ENCODE measurements at places on chromosomes 12 and 14.

DNA sequence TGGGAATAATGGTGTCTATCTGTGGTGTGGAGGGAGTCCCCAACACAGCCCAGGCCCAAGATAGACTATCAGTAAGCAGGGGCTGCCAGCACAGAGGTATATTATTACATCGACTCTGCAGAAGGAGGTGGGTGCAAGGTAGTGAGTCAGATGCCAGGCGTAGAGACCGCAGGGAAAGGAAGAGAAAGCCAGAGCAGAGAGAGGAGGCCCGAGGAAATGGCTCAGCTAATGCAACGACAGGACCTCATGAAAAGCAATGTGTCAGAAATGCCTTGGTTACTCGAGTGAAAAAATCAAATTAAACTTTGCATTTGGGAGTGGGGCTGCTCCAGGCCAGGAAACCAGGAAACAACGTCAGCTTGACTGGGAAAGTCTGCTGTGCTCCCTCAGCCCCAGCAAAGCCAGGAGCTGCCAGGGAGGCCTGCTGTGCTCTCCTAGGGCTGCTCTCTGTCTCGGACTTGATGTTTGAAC is 173.2 kb downstream of the SUDS3 start:
- no peak for DNase-seq

DNA sequence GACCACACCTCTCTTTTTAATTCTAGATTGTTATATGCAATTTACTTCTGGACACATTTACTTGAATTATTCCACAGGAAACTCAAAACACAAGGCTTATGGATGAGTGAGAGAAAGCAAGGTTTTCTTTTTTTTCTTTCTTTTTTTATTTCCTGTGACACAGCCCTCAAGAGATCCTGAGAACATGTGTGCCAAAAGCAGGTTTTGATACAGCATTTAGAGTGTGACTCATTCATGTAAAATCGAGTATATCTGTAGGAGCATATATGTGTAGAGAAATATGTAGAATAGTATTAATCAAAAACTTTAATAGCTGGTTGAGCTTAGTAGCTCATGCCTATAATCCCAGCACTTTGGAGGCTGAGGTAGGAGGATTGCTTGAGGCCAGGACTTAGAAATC is 4.4 kb upstream of the MAX start:
- no peak for DNase-seq

- no peak for DNase-seq
These were observed 27.8 kb downstream of the KLHDC1 start for GRCh38 chr14:49720744-49721143.

DNA sequence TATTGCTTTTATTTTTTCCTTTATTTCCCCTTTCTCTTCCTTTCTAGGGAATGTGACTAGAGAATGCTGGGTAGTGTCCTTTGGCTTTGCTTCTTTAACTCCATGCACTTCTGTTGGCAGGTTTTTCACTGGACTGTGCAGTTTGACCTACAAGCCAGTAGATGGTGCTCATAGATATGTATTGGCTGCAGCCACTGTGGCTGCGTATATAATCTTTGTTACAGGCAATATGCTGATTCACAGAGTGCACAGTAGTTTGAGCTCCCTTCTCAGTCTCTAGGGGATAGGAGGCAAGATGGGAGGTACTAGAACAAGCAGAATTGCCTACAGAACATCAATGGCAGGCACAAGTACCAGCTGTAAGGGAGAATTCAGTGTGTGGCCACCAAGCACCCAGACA is 503.5 kb downstream of the LRFN5 start:
- no peak for DNase-seq

GRCh38 chr14:29805415-29806123 is 122.1 kb downstream of the PRKD1 start:
- no peak for DNase-seq

DNA sequence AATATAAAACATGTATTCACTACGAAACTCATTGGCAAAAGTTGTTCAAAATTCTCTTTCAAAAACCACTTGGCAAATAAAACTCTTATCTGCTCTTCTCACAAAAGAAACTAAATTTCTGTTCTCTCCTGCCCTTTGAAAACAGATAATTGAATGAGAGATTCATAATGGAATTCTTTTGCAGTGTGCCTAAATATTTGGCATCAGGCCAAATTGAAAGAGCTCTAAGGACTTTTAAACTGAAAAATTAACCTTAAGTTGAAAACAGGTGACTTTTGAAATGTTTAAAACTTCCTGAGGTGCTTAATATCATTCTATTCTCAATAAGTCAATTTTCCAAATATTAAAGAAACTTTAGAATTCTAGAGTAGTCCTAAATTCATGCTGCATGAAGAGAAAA is 136.4 kb downstream of the FSCB start:
- no peak for DNase-seq

GRCh38 chr14:85191986-85192385 is 338.0 kb upstream of the FLRT2 start:
- no peak for DNase-seq

- DNase-seq = no peak
These were observed 3.0 kb downstream of the ZBTB1 start for GRCh38 chr14:64507376-64508156.

DNA sequence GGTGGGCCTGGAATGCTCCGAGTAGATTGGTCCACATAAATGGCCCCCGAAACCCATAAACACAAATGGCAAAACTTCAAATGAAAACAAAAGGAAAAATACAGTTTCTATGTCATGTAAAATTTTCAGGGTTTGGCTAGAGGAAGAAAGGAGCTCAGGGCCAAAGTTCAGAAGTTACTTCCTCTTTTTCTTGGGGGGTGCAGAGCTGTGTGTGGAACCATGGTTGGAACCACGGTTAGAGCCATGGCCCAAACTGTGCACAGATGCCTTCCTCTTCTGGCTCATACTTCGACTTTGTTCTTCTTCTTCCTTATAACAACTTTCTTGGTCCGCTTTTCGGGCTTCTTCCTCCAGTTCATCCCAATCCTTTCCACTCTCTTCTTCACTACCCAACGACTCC is 51.7 kb downstream of the MGST1 start:
- DNase-seq = no peak

- DNase-seq = peak; percentile 93
These were observed 12.9 kb downstream of the SPRYD3 start for GRCh38 chr12:53065975-53066931.

- no peak for DNase-seq
These were observed 933.1 kb upstream of the FBXO33 start for GRCh38 chr14:40365305-40365704.

DNA sequence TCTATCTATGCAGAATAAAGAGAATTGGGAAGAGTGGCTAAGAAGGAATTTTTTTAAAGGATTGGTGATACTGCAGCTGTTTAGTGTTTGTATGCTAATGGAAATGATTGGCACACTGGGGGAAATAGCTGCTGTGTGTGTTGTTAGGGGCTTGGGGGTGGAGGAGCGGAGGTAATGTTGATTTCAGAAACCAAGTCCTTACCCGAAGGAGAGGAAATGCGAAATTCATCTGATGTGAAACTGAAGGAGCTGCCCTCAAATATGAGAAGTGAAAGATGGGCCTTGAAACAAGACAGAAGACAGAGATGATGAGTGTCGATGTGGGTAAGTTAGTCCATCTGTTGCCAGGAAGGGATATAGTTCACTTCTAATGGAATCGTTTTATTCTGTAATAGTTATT is 21.2 kb upstream of the RNASE12 start:
- DNase-seq = no peak

DNA sequence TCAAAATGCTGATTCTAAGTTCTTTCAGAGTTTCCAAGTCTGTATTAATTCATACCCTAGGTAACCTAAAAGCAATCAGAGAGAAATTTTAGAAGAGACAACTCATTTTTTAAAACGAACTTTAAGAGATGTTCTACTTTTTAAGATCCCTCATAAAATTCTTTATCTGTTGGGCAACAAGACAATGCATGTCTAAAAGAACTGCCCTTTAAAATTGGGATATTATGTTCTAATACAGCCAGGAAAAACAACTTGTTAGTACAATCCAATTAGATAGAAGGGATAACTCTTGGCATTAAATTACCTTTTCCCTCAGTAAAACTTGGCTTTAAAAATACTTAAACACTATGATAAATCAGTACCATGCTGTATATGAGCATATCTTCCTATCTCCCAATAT is 15.6 kb downstream of the DICER1 start:
- DNase-seq = no peak

DNA sequence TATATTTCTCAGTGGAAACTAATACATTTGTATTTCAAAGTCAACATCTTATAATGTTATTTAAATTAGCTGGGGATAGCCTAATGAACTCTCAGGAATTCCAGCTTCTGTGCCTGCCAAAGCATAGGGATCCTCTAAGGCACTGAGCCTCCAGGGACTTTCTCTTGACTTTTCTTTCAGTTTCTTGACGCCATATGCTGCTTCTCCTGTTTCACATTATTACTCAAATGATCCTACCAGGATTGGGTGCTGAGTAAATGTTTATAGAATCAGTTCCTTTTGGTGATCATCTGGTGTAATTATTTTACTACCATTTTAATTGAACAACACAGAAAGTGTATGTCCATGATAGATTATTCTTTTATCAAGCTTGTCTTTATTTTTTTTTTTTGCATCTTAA is 7.9 kb downstream of the METTL25 start:
- DNase-seq = no peak

DNA sequence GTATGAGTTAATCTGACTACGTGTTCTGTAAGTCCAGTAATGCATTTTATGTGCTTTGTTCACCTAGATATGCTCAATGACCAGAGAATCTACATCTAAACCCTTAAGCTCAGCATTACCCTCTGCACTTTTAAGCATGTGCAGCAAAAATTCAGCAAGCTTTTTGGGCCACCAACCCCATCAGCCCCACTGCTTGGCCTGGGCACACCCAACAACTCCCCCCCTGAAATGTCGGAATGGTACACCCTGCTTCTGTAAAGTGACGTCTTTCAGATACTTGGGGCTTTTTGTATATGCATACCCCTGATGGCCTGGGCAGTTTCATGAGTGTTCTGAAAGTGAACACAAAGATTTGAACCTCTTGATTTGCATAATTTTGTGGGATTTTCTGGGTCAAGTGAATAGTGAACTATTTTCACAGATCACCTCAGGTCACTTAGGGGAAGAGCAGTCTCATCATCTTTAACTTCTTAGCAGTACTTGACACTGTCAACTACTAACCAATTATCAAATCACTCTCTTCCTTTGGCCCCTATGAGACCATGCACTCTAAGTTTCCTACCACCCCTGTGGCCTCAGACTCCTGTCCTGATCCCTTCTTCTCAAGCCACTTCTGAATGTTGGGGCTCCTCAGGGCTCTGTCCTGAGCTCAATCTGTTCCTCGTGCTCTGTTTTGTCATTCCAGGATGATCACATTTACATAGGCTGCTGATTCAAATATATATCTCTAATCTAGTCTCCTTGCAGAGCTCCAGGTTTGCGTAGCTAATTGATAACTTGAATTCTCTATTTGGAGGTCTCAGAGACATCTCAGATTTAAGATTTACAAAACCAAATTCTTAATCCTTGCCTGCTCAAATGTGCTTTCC is 36.3 kb upstream of the PPM1A start:
- no peak for DNase-seq

Measured in H1 (cell line).